Colonic mucosa (tissue), 4 donors: ENCODE measurements at places on chromosomes 4 and X. TPM values are rescaled to one million over a fixed set of nuclear protein-coding genes. Genes with fewer than 3 reads are reported as not detected.

ZFP92 gene
- 0.10 TPM for total RNA-seq

GRCh38 chr4:150067859-150068258 lies 10.4 kb upstream of the DCLK2 start:
- no peak for DNase-seq

ALB gene
- 3.2 TPM for total RNA-seq

FRMD7 gene
- not detected for total RNA-seq

- DNase-seq: no peak
Observed at GRCh38 chr4:161517941-161518340, 645.9 kb downstream of the FSTL5 start.

GRCh38 chr4:159829184-159829583 lies 726.3 kb downstream of the RAPGEF2 start:
- DNase-seq: no peak

DNA sequence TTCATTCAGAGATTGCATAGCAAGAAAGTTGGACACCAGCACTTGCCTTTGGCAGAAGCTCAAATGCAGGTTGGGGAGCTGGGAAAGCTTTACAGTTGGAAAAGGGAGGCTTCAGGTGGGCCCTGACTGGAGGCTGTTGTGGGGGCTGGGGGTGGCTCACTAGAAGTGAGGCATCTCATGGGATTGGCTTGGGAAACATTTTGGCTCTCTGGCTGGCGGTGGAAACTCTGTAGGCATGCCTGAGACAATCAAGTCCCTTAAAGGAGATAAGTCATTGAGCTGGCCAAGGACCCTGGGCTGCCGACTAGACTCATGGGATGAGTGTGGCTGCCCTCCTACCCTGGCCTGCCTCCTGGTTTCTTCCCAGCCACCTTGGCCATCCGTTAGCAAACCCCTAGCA lies 31.4 kb upstream of the STS start:
- DNase-seq: no peak

SYP gene
- 6.4 TPM for total RNA-seq

GRCh38 chr4:3791910-3792542 lies 25.8 kb downstream of the ADRA2C start:
- peak; percentile 50 for DNase-seq

RPS6KA6 gene
- total RNA-seq: 10.6 TPM

DNA sequence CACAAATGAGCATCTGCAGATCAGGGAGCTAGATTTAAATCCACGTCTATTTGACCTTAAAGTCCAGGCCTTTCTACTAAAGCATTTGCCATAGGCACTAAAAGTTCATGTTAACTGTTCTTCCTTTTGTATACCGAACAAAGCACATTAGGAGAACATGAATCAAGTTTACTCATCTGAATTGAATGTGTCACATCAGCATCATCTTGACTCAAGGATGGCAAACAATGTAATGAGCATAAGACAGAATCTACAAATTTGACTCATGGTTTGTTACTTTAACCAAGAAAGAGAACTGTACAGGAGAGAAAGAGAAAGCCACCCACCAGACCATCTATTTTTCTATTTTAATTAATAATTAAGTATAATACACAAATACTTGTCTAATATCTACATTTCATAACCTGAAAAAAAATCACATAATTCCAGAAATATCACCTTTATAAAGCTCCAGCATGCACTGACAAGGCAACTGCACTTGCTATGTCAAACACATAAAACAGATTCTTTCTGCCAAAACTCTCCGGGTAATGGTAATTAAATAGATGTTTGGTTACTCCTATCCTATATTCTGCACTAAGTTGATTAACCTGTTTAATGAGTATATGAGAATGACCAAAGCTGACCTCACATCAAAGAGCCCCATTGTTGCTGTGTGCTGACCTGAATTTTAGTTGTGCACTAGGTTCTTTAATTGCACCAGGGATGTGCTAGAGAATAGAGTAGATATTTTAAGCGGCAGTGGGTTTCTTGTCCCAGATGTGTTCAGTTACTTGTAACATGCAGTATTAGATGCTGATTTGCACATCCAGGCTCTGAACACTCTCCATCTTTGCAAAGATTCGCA lies 42.5 kb upstream of the LEF1 start:
- DNase-seq: no peak

DNA sequence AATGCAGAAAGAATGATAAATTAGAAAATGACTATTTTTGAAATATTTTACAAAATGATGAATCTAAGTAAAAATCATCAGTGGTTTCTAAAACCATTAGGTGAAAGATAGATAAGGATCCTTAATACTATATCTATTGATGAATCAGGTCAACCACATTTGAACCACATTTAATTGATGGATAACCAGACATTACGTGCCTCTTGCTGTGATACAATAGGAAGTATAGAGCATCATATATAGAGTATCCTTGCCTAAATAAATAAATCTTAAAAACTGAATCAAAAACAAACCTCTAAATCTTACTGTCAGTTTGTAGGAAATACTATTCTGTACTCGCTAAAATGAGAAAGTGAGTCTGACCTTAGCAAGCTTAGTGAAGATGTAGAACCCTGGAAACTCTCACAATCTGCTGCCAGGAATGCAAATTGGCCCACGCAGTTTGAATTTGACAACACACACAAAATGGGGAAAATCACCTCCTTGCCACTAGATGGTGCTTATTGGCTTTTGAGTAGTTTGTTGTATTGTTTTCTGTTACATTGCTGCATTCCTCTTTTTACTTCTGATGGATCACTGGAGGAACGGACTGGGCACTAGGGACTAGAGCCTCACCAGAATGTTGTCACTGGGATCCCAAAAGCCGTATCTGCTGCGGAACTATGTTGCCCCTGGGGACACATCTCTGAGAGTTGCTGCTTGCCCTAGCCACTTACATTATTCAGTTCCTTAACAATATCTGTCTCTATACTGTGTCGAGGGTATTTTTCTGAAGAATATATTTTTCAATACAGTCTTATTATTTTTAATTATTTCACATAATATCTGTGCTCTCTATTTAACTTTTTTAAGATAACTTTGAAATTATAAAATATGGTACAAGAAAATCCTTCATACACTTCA lies 25.4 kb upstream of the SLAIN2 start:
- peak; percentile 46 for DNase-seq

- DNase-seq: no peak
Observed at GRCh38 chr4:83272900-83273299, 11.7 kb downstream of the COQ2 start.

DNA sequence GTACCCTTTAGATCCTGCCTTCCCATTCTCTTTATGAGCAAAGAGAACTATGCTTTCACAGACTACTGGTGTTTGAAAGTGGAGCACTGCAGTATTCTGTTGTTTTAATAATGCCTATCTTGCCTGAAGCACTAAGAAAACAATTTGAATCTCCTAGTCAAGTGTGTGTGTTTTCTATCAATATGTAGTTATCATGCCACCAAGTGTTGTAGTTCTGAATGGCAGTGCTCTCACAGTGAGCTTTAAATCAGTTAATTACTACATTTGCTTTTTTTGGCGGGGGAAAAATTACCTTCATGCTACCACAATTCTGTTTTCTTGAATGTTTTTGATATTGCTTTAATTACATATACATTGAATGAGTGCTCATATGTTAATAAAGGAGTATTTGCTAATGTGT lies 143.6 kb upstream of the FAM47A start:
- DNase-seq: no peak

DNA sequence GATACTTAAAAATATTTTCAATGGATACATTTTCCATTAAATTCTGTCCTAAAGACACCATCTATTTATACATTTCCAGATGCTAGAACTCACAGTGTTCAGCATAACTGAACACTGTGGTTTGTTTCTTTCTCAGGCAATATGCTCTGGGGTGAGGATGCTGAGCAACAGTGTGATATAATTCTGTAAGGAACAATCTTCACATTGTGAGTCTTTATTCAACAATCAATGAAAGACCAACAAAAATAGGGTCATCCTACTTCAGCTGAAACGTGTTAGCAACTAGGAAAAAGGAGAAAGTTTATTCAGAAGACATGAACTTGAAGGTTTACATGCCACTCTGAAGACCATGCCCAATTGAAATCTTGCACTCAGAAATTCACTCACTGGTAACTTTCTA lies 284.8 kb downstream of the UNC5C start:
- no peak for DNase-seq

- no peak for DNase-seq
Observed at GRCh38 chrX:102599951-102600579, 750 bp downstream of the ARMCX5 start.

CXCR3 gene
- 2.1 TPM for total RNA-seq

GRCh38 chrX:151488677-151489076 lies 74.8 kb upstream of the PASD1 start:
- no peak for DNase-seq

DNA sequence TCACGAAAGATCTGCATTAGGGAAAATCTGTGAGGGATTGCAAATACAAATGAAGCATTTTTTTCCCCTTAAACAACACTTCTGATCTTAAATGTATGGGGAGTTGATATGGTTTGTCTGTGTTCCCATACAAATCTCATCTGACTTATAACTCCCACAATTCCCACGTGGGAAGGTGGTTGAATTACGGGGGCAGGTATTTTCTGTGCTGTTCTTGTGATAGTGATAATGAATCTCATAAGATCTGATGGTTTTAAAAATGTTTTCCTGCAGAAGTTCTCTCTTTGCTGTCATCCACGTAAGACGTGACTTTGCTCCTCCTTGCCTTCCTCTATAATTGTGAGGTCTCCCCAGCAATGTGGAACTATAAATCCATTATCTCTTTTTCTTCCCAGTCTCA lies 107.4 kb upstream of the KCNIP4 start:
- no peak for DNase-seq

DNA sequence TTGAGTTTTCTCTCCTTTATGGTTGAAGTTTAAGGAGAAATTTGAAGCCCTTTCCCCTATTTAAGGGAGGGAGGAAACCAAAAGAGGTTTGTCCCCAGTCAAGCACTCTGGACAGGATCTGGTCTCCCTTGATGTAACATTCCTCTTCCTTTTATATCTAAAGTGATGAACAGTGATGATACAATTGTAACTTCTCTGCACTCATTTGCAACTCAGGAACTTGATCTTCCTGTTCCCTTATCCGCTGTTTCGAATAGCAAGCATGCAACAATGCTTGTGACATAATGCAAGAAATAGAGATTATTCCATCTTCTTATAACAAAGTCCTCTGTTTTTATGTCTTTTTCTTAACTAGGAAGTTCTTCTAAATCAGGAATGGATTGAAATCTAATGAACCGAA lies 18.3 kb downstream of the ALPK1 start:
- DNase-seq: no peak

DNA sequence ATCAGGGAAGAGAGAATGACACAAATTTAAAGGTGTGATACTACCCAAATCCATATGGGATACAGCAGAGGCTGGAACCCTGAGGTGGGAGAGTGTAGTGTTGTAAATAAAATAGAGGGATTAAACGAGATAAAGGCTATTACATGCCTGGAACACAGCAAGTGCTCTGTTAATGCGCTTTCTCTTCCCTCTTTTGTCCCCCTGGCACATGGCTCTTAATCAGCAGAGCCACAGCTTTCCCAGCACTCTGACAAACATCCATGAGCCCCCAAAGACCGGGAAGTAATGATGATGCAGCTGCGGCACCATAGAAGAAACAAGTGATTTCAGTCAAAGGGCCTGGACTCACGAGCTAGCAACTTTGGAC lies 85.9 kb downstream of the RASL11B start:
- no peak for DNase-seq

DNA sequence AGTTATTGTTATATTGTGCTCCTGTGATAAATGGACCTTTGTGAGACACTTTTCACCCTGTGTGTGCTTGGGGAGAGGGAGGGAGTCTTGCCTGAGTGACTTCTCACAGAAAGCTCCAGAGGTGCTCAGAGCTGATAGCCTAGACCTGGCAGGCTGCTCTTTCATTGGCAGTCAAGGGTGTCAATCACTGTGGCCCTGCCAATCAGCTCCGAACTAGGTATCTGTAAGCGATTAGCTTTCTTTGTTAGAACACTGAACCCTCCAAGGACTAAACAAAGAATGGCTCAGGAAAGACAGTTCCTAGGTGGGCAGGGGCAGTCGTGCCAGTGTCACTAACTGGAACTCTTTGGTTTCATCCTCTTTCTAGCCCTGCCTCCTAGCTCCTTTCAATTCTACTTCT lies 2.7 kb upstream of the NALF2 start:
- DNase-seq: no peak

GRCh38 chr4:102388611-102389010 lies 43.3 kb upstream of the SLC39A8 start:
- no peak for DNase-seq

HEPH gene
- 236 TPM for total RNA-seq

PAPSS1 gene
- total RNA-seq: 21.1 TPM

DNA sequence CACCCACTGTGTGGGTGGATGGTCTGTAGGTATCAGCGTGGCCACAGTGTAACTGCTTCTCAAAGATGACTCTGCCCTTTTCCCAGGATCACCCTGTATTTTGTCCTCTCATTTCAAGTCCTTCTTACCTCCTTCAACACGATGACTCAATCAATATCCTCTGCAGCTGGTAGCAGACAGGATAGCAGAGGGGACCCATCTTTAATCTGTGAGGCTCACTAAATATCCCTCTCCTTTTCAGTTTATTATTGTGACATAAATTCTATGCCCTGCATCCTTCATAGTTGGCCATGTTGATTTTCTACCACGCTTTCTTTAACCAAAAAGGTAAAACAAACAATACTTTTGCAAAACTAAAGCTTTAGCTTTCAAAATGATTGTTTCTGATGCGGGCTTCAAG lies 9.6 kb upstream of the MEPE start:
- no peak for DNase-seq

DNA sequence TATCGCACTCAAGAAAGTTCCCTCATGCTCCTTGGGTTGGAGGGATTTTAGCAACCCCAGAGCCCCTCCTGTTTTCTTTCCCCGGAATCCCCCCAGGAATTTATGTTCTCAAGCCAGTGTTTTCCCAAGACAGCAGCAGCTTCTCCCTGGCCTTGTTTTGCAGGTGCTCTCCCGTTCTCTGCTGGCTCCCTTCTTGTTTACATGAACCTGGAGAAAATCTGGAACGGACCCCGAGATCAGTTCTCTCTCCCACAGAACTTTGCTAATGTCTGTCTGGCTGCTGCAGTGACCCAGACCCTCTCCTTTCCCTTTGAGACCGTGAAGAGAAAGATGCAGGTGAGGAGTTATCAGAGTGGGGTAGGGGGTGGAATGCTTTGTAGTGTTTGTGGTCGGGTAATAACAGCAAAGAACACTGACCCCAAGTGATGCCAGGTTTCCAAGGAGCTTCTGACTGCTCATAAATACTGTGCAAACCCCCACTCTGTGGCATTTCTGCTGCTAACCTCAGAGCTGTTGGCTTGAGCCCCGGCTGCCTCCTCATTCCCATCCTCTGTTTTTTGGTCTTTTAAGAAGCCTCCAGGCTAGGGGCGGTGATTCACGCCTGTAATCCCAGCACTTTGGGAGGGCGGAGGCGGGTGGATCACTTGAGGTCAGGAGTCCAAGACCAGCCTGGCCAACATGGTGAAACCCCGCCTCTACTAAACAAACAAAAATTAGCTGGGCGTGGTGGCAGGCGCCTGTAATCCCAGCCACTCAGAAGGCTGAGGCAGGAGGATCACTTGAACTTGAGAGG lies 11.1 kb downstream of the SLC25A43 start:
- peak; percentile 83 for DNase-seq

GRCh38 chr4:1992468-1993168 lies 16.2 kb downstream of the NELFA start:
- no peak for DNase-seq

- no peak for DNase-seq
Observed at GRCh38 chrX:15680401-15680800, 15.8 kb upstream of the CLTRN start.

- no peak for DNase-seq
Observed at GRCh38 chr4:38676986-38677385, 13.0 kb downstream of the KLF3 start.

CTAG2 gene
- not detected for total RNA-seq
